NCI-H774 (cell line): ENCODE measurements at places on chromosomes 12 and 14.

DNA sequence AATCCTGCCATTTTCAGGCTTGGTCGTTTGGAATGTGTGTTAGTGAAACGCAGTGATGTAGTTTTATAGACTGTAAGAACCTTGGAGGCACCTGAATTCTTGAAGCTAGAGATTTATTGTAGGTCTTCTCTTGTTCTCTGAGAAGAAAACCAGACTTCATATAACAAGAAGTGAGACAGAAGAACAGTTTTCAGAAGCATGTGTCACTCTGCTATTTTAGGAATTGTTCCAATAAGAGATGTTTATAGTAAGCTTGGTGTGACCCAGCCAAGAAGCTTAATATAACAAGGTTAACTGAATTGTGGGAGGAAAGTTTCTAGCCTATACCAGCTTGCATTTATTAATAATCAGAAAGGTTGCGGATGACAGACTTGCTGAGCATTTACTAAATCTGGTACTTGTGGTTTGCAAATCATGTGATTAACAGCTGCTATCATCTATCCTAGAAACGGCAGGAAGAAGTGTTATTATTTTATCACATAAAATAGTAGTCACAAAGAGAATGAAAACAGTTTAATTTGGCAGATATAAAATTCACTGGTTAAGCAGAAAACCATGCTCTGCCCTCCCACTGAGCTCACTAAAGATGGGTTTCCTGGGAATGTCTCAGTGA is 49.2 kb upstream of the BCAT1 start:
- no peak for DNase-seq

GRCh38 chr14:52553671-52554575 is 1.3 kb downstream of the GPR137C start:
- DNase-seq, result peak; percentile 44

DNA sequence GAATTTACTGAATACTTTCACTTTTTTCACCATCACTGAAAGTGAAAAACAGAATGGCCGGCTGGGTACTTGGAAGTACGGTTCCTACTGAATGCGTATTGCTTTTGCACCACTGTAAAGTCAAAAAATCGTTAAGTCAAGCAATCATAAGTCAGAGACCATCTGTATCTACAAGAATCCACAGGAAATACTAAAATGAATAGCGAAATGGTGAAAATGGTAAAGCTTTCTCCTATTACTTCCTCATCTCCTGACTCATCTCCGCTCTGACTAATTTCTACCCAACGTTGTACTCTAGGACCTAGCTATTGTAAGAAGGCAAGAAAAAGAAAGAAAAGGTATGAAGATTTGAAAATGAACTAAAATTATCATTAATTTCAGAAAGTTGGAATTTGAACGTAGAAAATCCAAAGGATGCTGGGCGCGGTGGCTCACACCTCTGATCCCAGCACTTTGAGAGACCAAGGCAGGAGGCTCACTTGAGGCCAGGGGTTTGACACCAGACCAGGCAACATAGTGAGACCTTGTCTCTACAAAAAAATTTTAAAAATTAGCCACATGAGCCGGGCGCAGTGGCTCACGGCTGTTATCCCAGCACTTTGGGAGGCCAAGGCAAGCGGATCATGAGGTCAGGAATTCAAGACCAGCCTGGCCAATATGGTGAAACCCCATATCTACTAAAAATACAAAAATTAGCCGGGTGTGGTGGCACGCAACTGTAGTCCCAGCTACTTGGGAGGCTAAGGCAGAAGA is 5.3 kb upstream of the CDCA4 start:
- no peak for DNase-seq

DNA sequence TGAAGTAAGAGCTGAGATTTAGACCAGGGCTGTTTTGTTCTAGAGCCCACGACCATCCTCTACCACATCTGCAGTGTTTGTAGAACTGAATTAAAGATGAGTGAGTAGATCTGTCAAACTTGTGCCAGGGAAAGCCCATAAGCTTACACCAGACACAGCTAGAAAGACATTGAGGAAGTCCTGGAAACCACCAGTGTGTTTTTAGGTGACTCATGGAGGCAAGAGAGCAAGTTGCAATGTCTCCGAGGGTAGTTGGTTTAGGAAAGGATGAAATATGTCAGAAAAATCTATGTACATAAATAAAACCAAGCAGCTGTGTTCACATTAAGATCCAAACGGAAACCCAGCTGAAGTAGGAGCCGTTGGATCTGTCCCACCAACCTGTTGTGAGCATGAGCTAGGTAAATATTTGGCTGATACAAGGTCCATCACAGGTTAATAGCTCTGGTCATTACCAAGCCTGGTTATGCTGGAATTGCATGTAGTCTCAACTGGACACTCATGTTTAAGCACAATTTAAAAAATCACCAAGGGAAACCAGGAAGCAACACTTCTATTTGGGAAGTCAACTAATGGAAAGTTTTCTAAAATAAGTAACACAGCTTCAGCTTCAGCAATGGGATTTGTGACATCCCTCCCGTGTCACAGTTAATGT is 49.9 kb upstream of the PLEKHG3 start:
- DNase-seq, result peak; percentile 12

- no peak for DNase-seq
These were observed 694 bp upstream of the PTGES3 start for GRCh38 chr12:56688846-56689109.

- DNase-seq, result no peak
These were observed 698 bp downstream of the ACOT6 start for GRCh38 chr14:73613046-73613383.

DNA sequence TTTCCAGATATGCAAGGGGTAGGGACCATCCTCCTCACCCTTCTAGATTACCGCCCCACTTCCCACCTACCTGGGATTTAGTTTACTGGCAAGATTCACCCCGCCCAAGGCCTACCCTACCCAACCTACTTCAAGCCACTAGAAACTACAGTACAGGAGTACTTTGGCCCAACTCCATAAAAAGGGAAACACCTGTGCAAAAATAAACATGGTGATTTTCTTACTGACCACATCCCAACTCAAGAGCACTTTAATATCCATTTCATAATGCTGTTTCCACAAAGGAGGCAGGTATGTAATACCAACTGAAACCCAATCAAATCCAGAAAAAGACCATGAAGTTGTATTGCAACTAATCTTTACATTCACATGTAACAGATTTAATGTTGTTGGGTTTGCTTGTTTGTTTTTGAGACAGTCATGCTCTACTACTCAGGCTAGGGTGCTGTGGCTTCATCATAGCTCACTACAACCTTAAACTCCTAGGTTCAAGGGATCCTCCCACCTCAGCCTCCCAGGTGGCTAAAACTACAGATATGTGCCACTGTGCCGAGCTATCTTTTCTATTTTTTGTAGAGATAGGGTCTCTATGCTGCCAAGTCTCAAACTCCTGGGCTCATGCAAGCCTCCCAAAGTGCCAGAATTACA is 41.7 kb upstream of the RAP1B start:
- peak; percentile 79 for DNase-seq

- no peak for DNase-seq
These were observed 58.6 kb downstream of the R3HDM2 start for GRCh38 chr12:57372233-57372632.

DNA sequence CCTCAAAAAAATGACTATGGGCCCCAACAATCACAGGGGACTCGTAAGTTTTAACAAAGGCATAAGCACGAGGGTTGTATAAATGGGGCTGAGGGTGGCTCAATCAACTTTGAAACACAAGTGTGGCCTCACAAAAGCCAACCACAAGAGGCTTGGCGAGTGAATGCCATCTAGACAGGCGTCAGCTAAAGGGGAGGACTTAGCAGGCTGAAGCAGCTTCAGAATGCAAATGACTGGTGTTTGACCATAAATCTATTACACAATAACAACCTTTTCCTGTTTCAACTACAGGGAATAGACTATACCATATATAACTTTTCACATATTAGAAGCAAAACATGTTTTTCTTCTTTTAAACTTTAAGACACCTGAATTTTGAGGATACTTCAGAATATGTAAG is 777.9 kb downstream of the FSCB start:
- no peak for DNase-seq

- DNase-seq, result no peak
These were observed 101.8 kb upstream of the ATF1 start for GRCh38 chr12:50662116-50662510.

DNA sequence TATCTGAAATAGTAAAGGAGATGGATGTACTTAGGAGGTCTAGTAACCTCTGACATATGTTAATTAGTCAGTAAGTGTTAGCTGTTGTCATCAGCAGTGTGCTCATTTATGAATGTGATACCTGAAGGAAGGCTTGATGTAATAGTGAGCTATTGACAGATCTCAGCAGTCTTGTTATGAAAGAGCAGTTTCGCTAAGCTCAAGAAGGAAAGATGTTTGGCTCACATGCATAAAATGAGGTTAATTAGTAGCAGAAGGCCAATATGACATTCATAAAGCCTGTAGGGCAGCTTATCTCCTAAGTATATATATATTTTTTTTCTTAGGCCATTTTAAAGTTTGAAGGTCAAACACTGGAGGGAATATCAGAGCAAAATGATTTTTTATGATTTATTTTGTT is 2.8 kb downstream of the FAM234B start:
- DNase-seq, result no peak

DNA sequence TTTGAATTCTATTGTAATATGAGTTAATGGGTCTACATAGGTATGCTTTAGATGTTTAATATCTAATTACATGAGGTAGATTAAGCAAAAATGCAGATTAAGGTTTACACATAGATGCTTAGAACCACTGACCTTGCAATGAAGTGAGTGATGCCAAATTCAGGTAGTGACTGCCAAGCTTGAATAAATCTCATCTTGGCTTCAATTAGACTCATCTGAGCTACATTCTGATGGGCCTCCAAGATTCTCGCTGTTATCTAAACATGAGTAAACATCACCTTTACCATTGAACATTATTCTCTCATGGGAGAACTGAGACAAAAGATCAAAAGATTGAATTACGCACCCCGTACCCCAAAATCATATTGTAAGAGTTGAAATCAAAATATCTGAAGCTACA is 68.8 kb upstream of the GNPNAT1 start:
- no peak for DNase-seq

DNA sequence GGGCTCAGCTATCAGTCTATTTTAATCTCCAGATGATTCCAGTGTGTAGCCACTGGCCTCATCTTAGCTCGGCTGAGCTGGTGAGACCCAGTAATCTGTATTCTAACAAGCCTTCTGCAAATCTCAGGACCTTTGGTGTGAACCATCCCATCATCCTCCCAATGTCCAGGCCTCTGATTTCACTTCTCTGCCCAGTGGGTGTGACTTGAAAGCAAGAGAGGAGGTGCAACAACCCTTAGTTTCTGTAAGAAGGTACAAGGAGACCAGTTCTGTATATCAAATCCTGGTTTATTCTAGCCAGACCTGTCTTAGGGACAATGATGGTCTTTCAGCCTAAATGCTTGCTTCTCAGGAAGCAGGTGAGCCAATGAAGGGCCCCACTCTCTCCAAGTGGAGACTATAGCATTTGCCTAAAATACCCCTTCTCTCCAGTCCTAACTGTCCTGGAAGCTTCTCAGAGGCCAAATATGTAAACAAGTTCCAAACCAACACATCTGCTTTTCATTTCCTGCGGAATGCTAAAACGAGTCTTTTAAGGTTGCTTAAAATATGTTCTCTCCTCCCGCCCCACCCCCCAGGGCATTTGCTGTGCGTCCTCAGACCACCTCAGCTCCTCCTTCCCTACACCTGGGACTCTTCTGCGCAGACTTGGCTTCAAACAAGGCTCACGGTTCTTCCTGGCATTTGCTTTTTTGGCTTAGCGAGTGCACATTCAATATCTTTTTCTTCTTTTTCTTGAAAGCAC is 78.4 kb upstream of the FUT8 start:
- no peak for DNase-seq

GRCh38 chr12:45670346-45671065 is 59.0 kb upstream of the ARID2 start:
- no peak for DNase-seq
